Stimulated activated CD4-positive, alpha-beta T cell treated with anti-CD3 and anti-CD28 coated beads, Interleukin-2, amount 100 ng/mL, for 24 hours (primary cell): ENCODE measurements at places on chromosomes 4 and X.

- no peak for DNase-seq
Observed at GRCh38 chrX:38500141-38500540, 61.2 kb upstream of the TSPAN7 start.

DNA sequence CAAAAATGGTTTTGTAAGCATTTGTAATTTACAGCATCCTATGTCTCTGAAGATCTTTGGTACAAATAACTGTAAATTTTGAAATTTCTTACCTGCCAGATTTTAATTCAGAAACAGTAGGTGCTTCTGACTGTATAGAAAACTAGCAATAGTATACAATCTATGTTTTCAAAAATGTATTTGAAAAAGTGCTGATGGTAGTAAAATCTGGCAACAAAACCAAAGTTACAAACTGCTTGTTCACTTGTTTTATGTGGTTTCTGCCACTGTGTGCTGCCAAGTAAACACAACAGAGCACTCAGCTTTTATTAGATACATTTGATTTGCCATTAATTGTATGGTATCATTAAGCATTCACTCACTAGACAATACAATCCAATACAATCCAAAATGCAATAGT, 206.1 kb downstream of the CPE start:
- no peak for DNase-seq

- DNase-seq, result no peak
Observed at GRCh38 chr4:132683957-132684356, 465.1 kb upstream of the PCDH10 start.

GRCh38 chr4:12734586-12734985, 749.6 kb downstream of the RAB28 start:
- no peak for DNase-seq

DNA sequence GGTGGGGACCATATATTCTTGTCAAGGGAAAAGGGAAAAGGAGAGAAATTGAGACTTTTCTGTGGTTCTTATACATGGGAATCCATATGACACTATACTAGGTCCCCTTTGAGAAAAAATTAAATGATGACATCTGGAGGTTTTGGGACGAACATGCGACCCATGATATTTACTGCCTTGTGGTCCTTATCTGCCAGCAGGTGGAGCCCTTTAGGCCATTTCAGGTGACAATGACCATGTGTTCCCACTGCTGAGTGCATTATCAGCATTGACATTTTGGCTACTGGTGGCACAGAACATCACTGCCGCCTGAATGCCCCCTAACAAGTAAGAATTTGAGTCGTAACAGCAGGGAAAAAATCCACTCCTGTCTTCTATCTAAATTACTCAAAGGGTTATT, 843.4 kb downstream of the FSTL5 start:
- no peak for DNase-seq

- no peak for DNase-seq
Observed at GRCh38 chr4:83783215-83783614, 247.3 kb downstream of the GPAT3 start.

GRCh38 chr4:179671609-179672008, 2229.4 kb upstream of the AGA start:
- DNase-seq, result no peak

DNA sequence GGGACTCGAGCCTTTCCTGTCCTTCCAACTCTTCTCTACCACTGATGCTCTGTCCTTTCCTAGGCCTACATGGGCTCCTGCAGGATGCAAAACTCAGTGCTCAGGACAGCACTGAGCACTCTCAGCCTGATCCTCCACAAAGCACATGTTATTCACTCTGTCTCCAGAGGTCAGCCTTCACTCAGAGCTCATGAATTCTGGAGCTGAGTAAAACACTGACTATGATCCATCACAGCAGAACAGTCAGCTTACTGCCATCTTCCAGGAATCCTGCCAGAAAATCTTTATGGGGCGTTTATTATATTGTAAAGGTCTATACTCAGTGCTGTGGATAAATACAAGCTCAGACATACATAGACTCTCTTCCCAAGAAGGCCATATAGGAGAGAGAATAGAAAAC, 121.5 kb upstream of the CPEB2 start:
- no peak for DNase-seq

GRCh38 chrX:129737916-129738315, 863 bp upstream of the XPNPEP2 start:
- DNase-seq, result no peak

DNA sequence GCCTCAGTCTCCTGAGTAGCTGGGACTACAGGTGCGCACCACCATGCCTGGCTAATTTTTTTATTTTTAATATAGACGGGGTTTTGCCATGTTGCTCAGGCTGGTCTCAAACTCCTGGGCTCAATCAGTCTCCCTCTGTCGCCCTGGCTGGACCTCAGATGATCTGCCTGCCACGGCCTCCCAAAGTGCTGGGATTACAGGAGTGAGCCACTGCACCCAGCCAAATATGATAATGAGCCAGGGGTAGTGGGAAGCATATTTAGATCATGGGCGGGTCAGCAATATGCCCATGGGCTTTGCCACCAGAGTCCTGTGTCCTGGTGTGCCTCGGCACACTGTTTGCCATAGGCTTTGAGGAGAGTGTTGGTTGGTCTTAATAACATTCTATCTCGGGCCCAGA, 71.8 kb downstream of the FAM193A start:
- no peak for DNase-seq

- DNase-seq, result peak; percentile 57
Observed at GRCh38 chr4:6926681-6927478, 17.3 kb downstream of the TBC1D14 start.

DNA sequence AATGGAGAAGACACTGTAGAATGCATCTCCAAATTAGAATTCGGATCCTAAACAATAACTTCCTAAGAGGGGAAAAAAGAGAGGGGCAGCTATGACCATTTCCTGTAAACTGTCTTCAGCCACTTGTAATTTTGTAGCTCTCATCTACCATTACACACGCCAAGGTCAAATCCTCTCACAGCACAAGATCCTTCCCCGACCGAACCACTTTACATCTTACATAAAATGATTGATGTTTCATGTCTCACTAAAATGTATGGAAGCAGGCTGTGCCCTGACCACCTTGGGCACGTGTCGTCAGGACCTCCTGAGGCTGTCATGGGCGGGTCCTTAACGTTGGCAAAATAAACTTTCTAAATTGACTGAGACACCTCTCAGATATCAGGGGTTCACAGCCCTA, 24.1 kb upstream of the PBDC1 start:
- peak; percentile 37 for DNase-seq

- no peak for DNase-seq
Observed at GRCh38 chrX:116667346-116668134, 204.8 kb upstream of the CT83 start.

DNA sequence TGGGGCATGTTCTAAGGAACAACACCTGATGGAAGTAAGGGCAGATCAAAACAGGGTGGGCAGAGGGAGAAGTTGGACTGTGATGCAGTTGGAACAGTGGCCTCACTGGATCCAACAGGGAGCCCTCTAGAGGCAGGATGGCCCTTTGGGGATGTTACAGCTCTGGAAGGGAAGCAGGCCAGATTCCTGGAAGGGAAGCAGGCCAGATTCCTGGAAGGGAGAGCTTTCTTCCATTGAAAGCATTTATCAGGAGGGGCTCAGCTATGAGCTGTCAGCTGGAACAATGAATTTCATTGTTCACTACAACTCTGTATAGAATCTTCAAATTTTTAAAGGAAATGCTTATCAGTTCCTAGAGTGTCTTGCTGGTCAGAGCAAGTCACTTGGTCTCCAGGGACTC, 17.7 kb downstream of the IL15 start:
- DNase-seq, result no peak

DNA sequence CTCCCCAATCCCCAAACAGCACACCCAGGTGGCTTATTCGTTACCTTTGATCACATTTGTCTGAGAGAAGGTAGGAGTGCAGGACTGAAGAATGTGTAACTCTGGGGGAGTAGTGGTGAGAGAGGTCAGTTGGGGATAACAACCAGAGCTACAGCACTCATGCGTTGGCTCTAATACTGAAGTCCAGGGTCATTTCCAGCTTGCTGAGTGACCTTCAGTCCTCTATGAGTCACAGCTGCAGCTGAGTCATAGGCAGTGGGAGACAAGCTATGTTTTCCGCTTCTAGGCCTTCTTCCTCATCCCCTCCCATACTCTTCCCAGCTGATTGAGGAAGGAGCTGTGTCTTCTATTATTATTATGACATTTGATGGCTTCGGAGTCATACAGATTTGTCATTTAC, 31.6 kb upstream of the CT47C1 start:
- no peak for DNase-seq

GRCh38 chrX:103818842-103819619, 13.0 kb downstream of the RAB9B start:
- no peak for DNase-seq

DNA sequence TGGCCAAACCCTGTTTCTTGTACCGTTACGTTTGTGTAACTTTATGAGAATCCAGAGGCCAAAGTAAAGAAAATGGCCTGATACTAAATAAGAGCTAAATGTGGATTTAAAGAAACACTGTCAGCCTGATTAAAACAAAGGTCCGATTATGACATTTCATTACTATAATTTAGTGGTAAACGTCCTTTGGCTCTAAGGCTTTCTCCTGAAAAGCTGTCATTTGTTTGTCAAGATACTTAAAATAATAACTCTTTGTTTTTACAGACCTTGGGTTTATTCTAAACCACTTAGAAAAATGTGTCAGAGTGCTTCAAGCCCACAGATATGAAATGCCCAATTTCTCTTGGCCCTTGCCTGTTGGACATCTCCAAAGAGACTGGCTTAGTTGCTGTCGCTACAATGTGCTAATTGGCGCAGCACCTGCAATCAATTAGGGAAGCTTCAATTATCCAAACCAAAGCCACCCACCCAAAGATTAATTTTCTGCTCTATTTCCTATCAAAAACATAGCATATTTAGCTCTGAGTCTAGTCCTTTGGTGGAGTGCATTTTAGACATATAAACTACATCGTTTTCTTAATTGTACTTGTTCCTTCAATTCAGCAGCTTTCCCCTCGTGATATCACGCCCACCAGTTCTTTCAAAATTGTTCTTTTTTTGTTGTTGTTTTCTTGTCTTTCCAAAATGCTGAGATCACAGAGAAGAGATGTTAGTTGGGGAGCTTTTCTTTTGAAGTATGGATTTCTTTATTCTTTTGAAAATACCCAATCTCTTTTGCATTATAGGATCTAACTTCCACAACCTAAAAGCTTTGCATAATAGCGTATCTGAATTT, 13.6 kb downstream of the SMIM20 start:
- DNase-seq, result no peak

DNA sequence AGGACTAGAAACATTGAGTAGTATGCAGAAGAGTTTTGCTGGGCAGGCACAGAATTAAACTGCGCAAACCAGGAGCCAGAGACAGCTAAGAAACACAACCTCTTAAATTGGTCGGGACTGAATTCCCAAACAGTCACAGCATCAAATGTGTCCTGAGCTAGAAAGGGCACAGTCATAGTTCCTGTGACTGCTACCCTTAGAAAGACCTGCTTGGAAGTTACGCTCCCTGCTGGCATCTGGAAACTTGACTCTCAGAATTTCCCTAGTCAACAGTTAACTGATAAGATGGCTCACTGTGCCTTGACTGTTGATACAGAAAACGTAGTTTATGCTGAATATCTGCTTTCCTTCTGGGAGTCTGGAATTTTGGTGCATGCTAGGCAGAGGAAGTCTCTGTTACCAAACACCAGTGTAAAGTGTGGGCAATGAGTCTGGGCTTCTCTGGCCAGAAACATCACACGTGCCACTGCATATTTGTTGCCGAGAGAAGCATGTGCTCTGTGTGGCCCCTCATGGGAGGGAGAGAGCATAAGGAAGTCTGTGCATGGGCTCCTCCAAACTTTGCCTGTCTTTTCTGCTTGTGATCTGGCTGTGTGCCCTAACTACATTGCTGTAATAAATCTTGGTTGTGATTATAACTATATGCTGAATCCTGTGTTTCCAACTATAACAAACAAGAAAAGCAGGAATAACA, 11.6 kb upstream of the EOLA2 start:
- DNase-seq, result no peak

DNA sequence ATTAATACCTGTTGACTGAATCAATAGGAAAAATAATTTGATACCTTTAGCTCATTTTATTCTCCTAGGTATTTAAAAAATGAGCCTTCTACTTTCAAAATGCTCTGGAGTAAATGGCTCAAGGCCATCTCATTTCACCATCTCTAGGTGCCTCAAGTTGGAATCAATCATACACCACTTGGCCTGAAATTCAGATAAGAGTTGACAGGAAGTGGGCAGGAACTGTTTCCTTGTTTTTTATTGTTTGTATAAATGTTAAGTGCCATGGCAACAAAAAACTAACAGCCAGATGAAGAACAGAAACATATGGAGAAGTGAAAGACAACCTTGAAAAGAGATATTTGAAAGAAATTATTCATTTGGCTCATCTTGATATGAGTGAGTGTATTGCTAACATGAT, 12.4 kb downstream of the LIMCH1 start:
- DNase-seq, result no peak

GRCh38 chrX:108298165-108298602, 140.0 kb downstream of the COL4A6 start:
- DNase-seq, result no peak

GRCh38 chrX:154021131-154021611, 1.5 kb upstream of the IRAK1 start:
- DNase-seq, result peak; percentile 41

GRCh38 chr4:34309383-34309906, 1934.9 kb downstream of the ARAP2 start:
- DNase-seq, result no peak

GRCh38 chr4:74023709-74024108, 14.8 kb downstream of the CXCL3 start:
- DNase-seq, result no peak

DNA sequence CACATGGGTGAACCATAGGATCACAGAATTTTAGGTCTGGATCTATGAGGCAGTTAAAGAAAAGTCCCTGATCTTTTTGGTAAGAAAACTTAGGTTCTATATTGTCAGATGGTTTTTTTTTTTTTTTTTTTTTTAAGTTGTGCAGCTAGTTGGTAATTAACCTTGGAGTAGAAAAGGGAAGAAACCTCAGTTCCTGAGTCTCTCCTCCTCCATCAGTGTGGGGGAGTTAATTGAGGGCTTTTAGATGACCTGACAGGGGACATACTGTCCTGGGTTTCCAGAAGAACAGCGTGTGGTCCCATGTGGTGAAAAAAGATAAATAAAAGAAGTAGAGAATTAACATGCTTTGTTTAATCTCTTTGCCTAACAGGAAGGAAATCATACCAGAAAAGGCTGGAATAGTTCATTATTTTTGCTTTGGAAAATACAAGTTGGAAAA, 123.7 kb downstream of the ARHGAP10 start:
- no peak for DNase-seq

- DNase-seq, result peak; percentile 40
Observed at GRCh38 chr4:40283413-40283812, 51.7 kb upstream of the CHRNA9 start.

- DNase-seq, result no peak
Observed at GRCh38 chr4:110198049-110198434, 373 bp downstream of the ELOVL6 start.

DNA sequence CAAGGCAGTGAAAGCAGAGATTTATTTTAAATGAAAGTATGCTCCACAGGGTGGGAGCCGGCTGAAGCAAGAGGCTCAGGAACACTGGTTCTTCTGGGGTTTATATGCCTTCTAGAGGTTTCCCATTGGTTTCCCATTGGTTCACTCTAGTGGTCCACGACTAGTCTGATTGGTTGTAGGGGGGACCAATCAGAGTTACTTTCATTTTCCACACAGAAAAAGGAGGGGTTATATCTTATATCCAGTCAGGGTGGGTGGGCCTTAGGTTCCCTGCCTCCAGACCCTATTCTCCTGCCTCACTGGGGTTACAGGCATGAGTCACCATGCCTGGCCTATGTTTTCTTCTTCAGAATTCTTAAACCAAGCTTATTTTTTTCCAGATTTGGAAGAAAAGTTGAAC, 101.6 kb downstream of the KLHL8 start:
- DNase-seq, result no peak

- no peak for DNase-seq
Observed at GRCh38 chr4:60002603-60003337, 1197.4 kb upstream of the ADGRL3 start.

GRCh38 chr4:108385076-108385475, 216.3 kb upstream of the LEF1 start:
- no peak for DNase-seq
